ENCODE measurements at places on chromosomes 7 and 10. TPM values are rescaled to one million over a fixed set of nuclear protein-coding genes. Genes with fewer than 3 reads are reported as not detected.

Gene MYL10
- total RNA-seq = not detected

- DNase-seq = no peak
Observed at GRCh38 chr10:110074758-110075671, 67.2 kb downstream of the ADD3 start.

Gene DPP6
- 0.35 TPM for total RNA-seq

DNA sequence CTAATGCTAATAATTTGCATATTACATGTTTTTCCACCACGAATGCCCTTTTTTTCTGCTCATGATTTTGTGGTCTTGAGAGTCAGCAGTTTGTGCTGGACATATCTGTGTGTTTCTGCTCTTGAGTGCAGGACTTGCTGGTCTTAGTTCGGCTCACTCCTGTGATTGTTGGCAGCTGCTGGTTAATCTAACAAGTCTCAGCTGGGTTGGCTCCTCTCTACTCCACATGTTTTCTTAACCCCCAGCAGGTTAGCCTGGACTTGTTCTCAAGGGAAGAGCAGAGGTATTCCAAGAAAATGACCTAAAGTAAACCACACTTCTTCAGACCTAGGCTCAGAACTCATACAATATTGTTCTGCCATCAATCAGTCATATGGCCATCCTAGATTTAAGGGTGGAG lies 1238.9 kb downstream of the XPNPEP1 start:
- no peak for DNase-seq

Gene DHTKD1
- 22.3 TPM for total RNA-seq

Gene SH3PXD2A
- total RNA-seq = 62.3 TPM

DNA sequence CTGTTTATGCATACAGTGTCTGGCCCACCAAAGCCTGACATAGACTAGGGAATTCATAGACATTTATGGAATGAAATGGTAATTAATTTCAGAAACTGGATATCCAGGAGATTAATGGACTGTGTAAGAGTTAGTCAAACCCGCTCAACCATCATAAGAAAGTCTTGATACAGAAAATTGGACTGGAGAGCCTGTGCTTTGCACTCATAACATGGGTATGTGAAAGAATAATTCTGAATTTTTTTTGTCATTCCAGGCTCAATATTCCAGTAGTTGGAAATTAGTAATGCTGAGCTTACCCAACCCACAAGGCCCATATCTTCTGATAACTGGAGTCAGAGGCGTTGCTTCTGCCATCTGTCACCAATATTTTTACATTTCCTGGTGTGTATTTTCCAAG lies 799.7 kb upstream of the IGFBP3 start:
- DNase-seq = no peak

Gene MUC12
- total RNA-seq = 0.72 TPM

Gene CHAT
- total RNA-seq = 0.86 TPM

GRCh38 chr10:124799211-124799610 lies 2.4 kb upstream of the ABRAXAS2 start:
- no peak for DNase-seq

GRCh38 chr7:159154243-159154642 lies 9.6 kb upstream of the VIPR2 start:
- DNase-seq = no peak

DNA sequence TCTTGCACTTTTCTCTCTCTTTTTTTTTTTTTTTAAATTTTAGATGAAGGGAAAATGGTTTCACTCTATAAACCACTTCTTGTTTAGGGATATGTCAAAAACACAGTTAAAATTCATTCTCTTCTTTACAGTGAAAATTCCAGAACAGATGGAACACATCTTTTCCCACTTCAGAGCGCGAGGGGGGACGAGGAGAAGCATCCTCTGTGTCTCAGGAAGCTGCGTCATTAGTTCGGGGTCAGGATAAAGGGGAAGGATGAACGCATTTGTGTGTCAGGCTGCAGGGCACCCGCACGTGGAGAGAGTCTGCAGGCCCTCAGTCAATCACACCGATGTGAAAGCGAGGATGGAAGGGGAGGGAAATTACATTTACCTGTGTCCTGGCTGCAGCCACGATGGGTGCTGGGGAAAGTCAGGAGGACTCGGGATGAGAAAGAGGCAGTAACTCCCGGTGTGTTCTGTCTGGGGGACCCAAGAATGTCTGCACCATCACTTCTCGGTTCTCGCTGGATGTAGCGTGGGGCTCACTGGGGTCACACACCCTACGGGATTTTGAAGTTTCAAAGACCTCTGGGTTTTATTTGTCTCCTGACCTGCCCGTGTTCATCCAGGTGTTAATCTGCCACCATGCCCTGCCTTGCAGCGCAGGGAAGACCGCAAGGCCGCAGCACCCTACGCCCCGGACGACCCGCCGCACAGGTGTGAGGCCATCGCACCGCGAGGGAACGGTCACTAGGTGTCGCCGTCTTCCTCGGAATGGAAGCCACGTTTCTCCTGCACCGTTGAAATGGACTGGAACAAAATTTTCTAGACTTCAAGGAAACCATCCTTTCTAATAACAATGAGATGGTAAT lies 66.7 kb upstream of the PITRM1 start:
- DNase-seq = peak; percentile 65

DNA sequence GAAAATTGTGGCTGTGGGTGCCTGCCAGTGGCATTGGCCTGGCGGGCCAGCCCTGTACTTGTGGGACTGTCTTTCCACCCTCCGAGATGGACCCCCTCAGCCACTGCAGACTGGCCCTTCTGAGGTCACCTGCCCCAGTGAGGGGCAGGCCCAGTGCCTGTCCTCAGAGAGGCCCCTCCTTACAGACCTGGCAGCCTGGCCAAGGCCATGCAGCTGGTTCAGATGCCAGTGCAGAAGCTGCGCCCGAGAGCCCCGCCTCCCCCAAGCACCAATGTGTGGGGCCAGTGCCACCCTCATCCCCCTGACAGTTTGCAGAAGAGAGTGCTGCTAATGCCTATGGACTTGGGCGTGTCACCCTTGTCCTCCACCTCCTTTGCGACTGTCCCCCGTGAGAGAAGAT lies 10.0 kb downstream of the ZNF316 start:
- DNase-seq = no peak

DNA sequence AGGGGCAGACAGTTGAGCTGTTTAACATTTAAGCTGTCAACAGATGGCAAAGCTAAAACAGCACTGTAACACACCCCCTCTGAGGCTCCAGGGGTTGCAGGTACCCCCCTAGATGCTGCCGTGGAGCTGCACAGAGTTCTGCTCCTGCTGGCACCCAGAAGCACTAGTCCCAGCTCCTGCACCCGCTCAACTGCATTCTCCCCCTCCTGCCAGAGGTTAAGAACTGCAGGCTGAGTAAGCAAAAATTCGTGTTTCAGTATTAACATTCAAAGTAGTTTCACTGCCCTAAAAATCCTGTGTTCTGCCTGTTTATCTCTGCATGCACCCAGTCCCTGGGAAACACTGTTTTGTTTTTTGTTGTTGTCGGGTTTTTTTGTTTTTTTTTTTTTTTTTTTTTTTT lies 790.8 kb upstream of the KCND2 start:
- DNase-seq = no peak

Gene NPVF
- total RNA-seq = not detected

GRCh38 chr10:72846238-72846637 lies 47.3 kb upstream of the OIT3 start:
- DNase-seq = no peak

GRCh38 chr10:435397-435796 lies 254.1 kb downstream of the DIP2C start:
- DNase-seq = no peak

Measured in mucosa of gallbladder (tissue), 1 donor.